ENCODE measurements at places on chromosomes 4 and X.

- DNase-seq: no peak
Observed at GRCh38 chr4:125105561-125105960, 209.2 kb upstream of the FAT4 start.

- no peak for DNase-seq
Observed at GRCh38 chr4:149095001-149095400, 652.8 kb upstream of the NR3C2 start.

DNA sequence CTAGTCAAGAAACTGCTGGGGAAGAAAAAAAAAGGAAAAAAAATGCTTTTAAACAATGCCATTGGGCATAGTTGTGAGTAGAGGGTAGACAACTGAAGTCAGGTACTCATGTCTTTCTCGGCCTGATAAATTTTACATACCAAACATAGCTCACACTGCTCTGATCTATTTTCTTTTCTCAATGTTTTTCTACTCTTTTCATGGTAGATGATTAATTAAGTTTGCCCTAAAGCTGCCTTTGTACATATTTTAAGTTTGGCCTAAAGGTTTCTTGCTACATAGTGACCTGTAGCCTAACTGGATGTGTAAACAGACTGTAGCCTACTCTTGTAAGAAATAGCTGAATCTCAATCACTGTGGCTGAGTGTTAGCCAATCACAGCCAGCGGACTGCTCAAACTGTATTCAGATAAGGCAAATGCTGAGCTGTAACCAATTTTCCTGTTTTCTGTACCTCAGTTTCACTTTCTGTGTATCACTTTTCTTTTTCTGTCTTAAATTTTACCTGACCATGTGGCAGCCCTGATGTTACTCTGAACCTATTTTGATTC is 121.0 kb downstream of the PCDH10 start:
- DNase-seq: no peak

- DNase-seq: no peak
Observed at GRCh38 chr4:145293658-145294057, 113.3 kb upstream of the OTUD4 start.

GRCh38 chr4:7393601-7394575 is 40.8 kb downstream of the PSAPL1 start:
- no peak for DNase-seq

GRCh38 chr4:186592966-186593586 is 37.7 kb upstream of the MTNR1A start:
- DNase-seq: no peak

GRCh38 chr4:88106205-88106604 is 52.2 kb downstream of the ABCG2 start:
- no peak for DNase-seq

GRCh38 chr4:150942539-150942938 is 72.5 kb downstream of the LRBA start:
- no peak for DNase-seq

- no peak for DNase-seq
Observed at GRCh38 chrX:68878977-68879645, 50.3 kb downstream of the EFNB1 start.

GRCh38 chrX:45711231-45711630 is 510.6 kb upstream of the DIPK2B start:
- DNase-seq: no peak

DNA sequence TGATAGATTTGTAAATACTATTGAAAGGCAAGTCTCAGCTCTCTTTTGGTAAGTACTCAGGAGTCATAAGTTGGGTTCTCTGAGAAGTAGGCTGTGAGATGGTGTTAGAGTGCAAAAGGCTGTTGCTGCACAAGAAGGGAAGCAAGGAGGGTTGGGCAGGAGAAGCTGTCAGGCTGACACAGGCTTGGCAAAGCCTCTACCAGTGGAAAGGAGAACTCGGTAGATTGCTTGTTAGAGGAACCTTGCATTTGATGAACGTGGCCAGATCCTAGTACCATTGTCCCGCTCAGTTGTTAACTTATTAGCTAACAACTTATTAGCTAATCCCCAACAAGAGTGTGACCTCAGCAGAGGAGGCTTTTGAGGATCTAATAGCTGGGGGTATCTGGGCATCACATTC is 449.3 kb upstream of the BOD1L1 start:
- no peak for DNase-seq

DNA sequence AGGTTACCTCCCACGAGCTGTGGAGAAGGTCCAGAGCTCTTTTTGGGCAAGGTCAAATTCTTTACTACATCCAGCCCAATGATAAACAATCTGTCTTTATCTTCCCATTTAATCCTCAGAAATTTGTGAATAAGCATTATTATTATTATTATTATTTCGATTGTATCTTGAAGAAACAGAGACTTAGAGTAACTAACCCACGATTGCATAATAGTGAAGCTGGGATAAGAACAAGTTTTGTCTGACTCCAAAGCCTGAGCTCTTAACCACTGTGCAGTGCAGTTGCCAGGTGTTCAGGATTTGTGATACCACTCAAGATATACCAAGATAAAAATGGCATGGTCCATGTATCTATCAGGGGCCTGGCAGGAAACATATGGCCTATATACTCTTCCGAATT is 166.5 kb upstream of the LDB2 start:
- no peak for DNase-seq

- no peak for DNase-seq
Observed at GRCh38 chrX:153903238-153903980, 1.1 kb upstream of the AVPR2 start.

DNA sequence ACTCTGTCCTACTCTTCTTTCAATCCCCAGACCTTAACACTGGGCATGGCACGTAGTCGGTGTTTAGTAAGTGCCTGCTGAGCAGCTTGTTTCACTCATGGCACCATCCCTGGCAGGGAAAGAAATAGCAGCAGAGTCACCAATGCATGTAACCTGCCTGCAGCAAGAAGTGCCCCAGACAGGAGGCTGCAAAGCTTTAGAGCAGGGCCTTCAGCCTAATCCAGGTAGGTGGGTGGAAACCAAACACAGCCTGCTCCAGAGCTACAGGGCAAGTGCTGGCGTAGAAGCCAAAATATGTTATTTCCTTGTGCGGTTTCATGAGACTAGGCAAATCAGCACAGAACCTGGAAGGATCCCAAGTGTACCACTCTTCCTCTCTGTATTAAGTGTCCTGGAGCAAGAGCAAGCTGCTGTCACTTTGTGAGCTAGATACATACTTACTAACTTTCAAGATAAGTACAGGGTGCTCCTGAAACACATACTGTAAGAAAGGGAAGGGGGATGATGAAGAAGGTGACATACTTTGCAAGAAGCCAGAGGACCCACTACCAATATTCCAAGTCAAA is 5.5 kb downstream of the PROM1 start:
- no peak for DNase-seq

DNA sequence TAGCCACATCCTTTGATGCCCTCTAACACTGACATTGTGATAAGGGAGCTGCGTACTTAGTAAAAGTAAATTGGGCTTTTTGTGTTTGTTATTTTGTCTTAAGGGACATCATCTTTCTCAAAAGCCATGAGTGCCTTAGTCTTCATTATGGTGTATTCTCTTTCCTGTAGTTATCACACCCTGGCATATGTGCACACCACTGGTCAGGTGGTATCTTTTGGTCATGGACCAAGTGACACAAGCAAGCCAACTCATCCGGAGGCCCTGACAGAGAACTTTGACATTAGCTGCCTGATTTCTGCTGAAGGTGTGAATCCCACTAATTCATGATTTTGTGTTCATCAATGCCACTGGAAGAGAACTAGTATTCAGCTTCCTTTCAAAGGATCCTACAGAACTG is 18.0 kb downstream of the HERC6 start:
- no peak for DNase-seq

- no peak for DNase-seq
Observed at GRCh38 chrX:41435708-41436107, 11.4 kb upstream of the NYX start.

DNA sequence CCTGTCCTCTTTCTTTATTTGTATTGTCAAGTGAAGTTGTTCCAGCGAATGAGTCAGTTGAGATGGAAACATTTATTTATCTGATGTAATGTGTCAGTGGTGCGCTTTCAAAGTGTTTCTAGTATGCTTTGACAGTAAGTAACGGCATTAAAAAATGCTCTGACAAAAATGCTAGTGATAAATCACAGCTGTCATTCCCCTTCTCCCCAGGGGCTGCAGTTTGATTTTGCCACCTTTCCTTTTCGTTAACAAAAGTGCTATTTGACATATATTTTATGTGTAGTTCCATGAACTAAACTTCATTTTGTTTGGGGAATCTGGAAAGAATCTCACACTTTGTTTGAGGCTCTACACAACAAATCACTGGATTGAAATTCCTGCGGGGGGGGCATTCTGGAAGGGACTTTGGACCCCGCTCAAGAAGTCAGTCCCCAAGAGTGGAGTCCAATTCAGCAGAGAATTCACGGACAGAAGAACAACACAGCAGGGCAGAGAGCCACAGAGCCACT is 7.6 kb upstream of the TBC1D19 start:
- DNase-seq: no peak

GRCh38 chr4:75229806-75230570 is 284.2 kb downstream of the RCHY1 start:
- DNase-seq: no peak

DNA sequence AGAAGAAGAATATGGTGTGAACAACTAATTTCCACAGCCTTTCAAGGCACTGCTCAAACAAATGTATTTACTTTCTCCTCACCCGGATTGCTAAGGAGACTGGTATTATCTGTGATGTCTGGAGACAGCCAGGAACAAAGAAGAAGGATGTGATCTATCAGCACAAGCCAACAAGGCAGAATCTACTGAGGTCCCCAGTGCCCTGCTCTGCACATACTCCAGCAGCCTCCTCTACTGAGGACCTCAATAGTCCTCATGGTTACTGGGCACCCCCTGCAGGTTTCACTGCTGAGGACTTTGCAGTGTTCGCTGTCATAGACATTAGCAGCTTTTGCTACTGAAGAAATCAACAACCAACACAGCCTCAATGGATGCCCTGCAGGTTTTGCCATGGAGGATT is 930.1 kb downstream of the ADGRL3 start:
- no peak for DNase-seq

GRCh38 chrX:136227074-136227473 is 24.1 kb downstream of the MAP7D3 start:
- DNase-seq: no peak

DNA sequence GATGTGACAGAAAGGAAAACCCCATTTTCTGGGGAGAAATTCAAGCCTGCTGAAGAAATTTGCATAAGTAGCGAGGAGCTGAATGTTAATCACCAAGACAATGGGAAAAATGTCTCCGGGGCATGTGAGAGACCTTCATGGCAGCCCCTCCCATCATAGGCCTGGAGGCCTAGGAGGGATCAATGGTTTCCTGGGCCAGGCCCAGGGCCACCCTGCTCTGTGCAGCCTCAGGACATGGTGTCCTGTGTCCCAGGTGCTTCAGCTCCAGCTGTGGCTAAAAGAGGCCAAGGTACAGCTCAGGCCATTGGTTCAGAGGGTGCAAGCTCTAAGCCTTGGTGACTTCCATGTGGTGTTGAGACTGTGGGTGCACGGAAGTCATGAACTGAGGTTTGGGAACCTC is 31.2 kb downstream of the ETDB start:
- DNase-seq: no peak

GRCh38 chr4:113657586-113658233 is 103.8 kb downstream of the CAMK2D start:
- no peak for DNase-seq

GRCh38 chr4:147944249-147944648 is 212.4 kb downstream of the ARHGAP10 start:
- no peak for DNase-seq

GRCh38 chrX:138082896-138083295 is 517.0 kb downstream of the ZIC3 start:
- DNase-seq: no peak

DNA sequence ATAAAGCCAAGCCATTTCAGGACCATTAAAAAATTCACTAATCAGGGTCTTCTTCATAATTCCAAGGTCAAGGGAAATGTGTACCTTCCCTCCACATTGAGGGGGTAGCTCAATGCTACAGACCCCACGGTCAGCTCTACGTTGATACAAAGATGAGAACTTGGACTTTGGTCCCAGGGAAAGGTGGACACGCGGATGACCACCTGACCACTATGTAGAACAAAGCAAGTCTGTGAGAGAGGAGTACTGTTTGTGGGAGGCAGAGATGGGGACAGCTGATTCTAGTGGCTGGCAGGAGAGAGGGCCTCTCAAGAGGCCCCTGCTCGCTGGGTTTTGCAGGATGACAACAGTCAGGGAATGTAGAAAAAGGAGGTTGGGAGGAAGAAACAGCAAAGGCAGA is 58.0 kb downstream of the SLC2A9 start:
- no peak for DNase-seq

GRCh38 chr4:137705171-137705783 is 173.0 kb upstream of the PCDH18 start:
- no peak for DNase-seq

- no peak for DNase-seq
Observed at GRCh38 chr4:43360296-43360695, 467.8 kb downstream of the GRXCR1 start.

- no peak for DNase-seq
Observed at GRCh38 chr4:107243141-107243781, 207.1 kb upstream of the DKK2 start.

- no peak for DNase-seq
Observed at GRCh38 chrX:129000797-129001196, 522.5 kb downstream of the SMARCA1 start.

GRCh38 chr4:17511509-17511949 is 361 bp downstream of the QDPR start:
- peak; percentile 46 for DNase-seq

GRCh38 chr4:90127223-90127705 is at the start of gene CCSER1:
TSS of gene CCSER1 (plus strand) at chr4:90127394.
- peak; percentile 17 for DNase-seq

DNA sequence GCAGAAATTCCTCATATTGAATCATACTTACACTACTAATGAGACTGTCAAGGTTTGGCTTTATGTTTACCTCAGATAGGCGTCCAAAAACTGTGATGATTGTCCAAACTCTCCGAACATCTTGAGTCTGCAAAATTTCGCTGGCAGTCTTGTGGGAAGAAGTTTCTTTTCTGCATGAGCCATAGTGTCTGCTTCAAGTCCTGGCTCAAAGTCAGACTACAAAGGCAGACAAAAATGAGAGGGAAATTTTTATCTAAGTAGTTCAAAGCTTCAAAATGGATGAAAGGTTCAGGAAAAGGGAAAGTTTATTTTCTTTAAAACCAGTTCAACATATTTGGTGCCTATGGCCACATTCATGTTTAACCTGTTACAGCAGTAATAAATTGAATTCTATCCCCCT is 40.7 kb downstream of the PALLD start:
- DNase-seq: no peak

DNA sequence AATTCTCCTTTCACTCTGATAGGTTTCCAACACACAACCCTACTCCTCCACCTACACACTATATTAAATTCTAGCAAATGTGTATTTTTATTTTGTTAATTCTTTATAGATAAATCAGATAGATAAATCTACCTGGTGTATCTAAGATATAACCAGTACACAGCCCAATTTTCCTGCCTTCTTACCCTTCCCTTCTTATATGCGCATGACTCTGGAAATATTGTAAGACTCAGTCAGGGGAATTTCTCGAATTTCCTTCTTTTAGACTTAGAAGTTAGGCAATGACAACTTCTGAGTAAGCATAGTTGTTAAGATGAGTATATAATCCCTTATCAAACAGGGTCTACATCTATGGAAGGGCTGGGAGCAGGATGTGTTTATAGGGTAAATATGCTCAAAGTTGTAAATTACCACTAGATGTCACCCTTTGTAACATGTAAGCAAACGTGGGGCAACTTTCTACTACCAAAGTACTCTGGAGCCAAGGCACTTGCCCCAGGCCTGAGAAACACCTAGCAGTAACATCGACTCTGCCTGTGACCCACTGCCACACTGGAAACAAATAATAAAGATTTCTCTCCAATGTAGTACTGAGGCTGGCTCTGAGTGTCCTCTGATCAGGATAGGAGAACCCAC is 444.7 kb downstream of the IQCM start:
- DNase-seq: no peak
